ENCODE measurements at places on chromosomes 5 and 9.

- DNase-seq = no peak
Observed at GRCh38 chr5:147966829-147967228, 60.5 kb upstream of the C5orf46 start.

GRCh38 chr5:42854795-42855194 is 43.1 kb upstream of the SELENOP start:
- DNase-seq = no peak

DNA sequence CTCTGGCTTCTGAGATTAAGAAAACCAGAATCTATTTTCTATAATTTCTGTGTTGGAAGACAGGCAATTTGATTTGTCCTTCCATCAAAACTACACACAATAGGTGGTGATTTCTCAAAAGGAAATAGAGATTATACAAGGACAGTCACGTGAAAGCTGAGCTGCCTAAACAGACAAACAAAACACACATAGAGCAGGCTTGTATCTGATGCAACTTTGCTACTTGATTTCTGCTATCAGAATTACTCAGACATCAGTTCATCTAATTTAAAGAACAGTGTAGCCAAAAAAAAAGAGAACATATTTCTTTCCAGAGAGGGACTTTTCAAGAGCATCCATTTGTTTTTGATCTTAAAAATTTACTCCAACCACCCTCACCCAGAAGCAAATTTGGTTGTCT is 2128.3 kb upstream of the C9orf72 start:
- no peak for DNase-seq

GRCh38 chr9:121322037-121322736 is 47.9 kb downstream of the STOM start:
- DNase-seq = no peak

Measured in esophagus squamous epithelium (tissue), 5 donors.